Stimulated activated memory B cell treated with anti-CD40 and anti-IgM and Interleukin-4, amounts not matched to agents 10 μg/mL and 1 μg/mL and 100 μg/mL, for 72 hours (primary cell): ENCODE measurements at places on chromosomes 7 and 10.

DNA sequence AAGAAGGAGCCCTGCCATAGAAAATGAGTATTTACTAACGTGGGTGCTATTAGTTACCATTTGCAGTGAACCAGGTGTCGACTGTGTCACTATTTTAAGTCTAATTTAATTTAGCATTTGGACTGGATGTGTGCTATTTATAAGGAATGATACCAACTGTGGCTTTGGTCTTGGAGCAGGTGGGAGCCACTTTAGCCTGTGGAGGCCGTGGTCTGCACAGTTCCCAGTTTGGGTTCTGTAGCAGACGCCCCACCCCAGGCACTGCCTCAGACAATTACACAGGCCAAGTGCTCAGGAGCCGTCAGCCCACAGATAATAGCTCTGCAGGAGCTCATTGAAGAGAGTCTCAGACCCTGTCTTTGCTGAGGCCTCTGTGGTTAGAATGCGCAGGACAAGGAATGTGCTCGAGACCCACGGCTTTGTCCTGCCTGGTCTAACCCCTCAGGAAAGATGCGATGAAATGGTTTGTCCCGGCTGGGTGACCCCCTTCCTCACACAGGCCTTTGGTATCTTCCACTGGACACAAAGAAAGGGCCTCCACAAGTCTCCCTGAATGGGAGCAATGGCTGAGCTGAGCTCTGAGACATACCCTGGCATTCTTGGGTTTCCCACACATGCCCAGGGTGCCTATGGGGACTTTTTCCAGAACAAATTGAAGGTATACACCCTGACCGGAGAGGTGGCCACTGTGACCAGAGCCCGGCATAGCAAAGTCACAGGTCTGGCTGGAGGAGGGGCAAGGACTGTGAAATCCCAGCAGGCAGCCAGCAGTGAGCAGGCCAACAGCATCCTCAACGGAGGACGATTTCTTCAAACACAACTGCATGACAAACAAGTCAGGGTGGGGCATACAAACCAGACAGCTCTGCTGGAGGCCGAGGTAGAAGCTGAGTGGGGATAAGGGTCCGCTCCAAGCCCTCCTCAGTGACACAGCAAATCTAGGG, 251.2 kb downstream of the ARHGAP12 start:
- no peak for ATAC-seq

GRCh38 chr7:103658055-103659005, 212.3 kb upstream of the SLC26A5 start:
- ATAC-seq: no peak

- no peak for ATAC-seq
Measured at GRCh38 chr7:16743236-16743635, 10.3 kb upstream of the TSPAN13 start.

- ATAC-seq: no peak
Measured at GRCh38 chr10:86393862-86394455, 27.4 kb upstream of the GRID1 start.

- no peak for ATAC-seq
Measured at GRCh38 chr10:22852712-22853353, 75.0 kb upstream of the ARMC3 start.

- no peak for ATAC-seq
Measured at GRCh38 chr7:38317515-38317914, 44.1 kb upstream of the TARP start.

DNA sequence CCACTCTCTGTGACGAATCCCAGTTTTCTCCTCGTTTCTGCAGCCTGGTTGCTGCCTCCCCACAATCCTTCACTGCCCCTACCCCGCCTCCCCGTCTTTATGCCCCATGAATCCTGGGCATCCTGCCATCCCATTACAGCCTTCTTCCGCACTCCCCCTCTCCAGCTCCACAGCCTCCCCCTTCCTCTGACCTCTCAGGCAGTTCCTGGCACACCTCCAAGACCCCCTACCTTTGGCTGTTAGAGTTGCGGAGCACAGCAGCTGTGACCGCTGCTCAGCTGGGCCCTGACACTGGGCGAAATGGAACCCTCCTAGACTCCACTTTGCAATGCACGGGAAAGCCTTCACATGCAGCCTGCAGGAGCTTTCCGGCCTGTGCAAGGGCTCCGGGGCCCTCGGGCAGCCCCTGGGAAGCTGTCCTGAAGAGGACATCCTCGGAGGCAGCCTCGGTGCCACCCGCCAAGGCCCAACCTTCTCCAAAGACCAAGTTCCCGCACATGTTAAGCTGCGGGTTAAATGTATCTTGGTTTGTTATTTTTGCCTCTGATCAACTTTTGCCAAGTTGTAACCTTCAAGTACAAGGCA, 400.7 kb upstream of the MKI67 start:
- no peak for ATAC-seq
